ENCODE measurements at places on chromosomes 13 and 19.

GRCh38 chr19:9838324-9838723, 3.2 kb downstream of the PIN1 start:
- no peak for DNase-seq

- no peak for DNase-seq
Measured at GRCh38 chr13:47796816-47797215, 204.3 kb downstream of the SUCLA2 start.

- peak; percentile 86 for DNase-seq
Measured at GRCh38 chr19:3852614-3853254, 16.1 kb downstream of the ZFR2 start.

DNA sequence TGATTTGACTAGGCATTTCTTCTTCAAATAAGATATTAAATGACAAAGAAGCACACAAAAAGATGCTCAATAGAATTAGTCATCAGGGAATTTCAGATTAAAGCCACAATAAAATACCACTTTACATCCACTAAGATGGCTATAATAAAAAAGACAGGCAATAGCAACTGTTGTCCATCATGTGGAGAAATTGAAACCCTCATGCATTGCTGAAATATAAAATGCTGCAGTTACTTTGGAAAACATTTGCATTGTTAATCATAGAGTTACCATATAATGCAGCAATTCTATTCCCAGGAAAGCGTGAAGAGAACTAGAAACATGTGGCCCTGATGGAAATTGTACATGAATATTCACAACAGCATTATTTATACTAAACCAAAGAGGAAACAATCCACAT, 605.5 kb upstream of the SLITRK1 start:
- DNase-seq, result no peak

GRCh38 chr19:58033741-58034476, at the start of gene ZSCAN1:
TSS of gene ZSCAN1 (plus strand) at chr19:58034025. CDS start at chr19:58037837, 3,812 bp downstream.
- peak; percentile 28 for DNase-seq

GRCh38 chr13:103213152-103213551, 146.9 kb upstream of the SLC10A2 start:
- DNase-seq, result no peak

DNA sequence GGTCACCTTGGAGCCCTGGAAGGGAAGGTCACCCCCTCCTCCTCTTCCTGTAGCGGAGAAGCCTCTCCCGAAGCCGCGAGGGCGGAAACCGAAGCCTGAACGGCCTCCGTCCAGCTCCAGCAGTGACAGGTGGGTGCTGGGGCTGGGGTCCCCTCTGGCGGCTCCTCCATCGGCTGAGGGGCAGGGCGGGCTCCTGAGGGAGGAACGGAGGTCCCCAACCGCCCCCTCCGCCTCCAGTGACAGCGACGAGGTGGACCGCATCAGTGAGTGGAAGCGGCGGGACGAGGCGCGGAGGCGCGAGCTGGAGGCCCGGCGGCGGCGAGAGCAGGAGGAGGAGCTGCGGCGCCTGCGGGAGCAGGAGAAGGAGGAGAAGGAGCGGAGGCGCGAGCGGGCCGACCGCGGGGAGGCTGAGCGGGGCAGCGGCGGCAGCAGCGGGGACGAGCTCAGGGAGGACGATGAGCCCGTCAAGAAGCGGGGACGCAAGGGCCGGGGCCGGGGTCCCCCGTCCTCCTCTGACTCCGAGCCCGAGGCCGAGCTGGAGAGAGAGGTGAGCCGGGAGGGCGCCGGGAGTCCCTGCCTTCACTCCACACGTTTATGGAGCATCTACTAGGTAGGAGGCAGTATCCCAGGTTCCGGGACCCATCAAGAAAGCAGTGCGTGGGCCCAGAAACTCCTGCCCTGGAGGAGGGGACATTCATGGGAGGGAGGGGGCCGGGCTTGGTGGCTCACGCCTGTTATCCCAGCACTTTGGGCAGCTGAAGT, 22.0 kb downstream of the HDGFL2 start:
- no peak for DNase-seq

DNA sequence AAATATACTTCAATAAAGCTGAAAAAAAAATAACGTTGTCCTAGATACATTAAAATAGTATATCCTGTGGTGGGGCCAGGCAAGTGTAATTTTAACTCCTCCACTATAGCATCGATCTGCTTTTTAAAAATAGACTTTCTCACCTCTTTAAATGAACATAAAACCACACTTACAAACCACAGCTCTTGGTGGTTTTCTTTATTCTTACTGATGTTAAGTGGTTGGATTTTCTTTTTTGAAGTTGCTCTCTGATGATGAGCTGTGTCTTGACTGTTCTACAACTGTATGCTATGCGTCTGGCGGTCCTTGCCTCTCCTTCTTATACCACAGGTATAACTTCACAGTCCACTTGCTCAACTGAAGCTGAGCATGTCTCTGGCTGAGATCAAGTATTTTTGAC, 721.5 kb upstream of the KLHL1 start:
- DNase-seq, result no peak

GRCh38 chr13:109256866-109257760, 529.3 kb downstream of the IRS2 start:
- peak; percentile 100 for DNase-seq

DNA sequence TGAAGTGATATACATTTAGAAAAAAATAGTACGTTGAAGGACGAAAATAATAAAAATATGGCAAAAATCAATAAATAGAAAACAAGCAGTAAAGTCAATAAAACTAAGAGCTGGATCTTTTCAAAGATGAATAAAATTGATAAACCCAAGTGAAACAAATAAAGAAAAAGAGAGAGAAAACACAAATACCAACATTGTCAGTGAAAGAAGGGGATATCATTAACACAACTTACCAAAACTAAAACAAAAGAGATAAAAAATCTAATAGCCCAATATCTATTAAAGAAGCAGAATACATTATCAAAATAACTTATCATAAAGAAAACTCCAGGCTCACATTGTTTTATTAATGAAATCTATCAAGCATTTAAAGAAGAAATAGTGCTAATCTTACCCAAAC, 675.1 kb downstream of the UQCRFS1 start:
- DNase-seq, result no peak

DNA sequence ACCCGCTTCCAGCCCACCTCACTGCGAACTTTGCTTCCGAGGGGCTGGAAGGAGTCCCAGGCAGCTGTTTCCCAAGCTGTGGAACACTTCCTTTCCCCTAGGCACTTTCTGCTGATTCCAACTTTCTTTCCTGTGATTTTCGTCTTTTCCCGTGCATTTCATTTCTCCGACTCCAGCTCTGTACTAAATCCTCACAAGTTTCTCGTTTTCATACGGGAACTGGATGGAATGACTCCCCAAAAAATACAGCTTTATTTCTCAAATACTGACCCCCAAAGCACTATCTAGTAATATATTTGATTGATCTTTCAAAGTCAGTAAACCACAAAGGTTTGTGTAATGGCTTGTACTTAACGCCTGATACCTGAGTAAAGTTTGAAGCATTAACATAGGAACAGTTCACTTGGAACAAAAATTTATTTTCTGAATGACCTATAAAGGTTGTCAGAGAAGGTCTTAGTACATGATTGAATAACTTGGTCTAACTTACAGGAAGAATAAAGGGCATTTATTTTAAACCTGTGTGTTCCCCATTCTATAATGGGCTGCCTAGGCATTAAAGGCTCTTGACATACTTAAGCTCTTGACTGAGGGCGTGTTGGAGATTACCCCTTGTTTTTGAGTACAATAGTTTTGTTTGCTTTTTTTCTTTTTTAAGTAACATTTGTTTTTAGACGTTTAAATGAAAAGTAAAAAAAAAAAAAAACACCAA, 1.3 kb upstream of the PCDH9 start:
- DNase-seq, result no peak

DNA sequence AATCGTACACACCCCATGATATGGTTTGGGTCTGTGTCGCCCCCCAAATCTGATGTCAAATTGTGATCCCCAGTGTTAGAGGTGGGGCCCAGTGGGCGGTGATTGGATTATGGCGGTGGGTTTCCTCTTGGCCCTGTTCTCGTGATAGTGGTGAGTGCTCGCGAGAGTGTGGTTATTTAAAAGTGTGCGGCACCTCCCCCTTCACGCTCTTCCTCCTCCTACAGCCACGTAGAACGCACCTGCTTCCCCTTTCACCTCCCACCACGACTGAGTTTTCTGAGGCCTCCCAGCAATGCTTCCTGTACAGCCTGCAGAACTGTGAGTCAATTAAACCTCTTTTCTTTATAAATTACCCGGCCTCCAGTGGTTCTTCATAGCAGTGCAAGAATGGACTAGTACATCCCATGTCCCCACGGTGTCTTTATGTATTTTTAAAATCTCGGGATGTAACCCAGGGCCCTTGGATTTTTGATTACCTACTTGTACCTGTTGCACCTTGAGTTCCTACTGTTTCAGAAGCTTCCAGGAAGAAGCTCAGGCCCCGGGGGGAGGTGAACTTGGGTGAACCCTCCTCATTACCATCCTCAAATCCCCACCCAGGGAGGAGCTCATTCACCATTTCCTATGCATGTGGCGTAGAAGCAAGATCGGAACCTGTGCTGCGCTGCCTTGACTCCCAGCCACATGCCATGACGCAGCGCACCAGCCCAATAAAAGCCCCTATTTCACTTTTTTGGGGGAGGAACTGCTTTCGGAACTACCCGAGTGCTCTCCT, 52.4 kb downstream of the TEX29 start:
- no peak for DNase-seq

DNA sequence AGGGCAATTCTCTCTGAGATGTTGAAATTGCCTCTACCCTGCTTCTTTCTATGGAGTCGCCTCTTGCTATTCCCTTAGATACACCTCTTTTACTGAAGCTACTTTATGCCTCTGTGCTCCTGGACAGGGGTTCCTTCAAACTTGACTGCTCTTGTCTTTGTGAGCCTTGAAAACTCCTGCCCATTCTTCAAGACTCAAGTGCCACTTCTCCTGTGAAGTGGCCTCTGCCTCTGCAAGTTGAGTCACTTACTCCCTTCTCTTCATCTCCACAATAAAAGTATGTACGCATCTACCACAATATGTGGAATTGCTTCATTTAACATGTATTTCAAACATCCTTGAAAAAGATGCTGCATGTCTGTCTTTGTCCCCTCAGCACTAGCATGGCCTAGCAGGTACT, 66.0 kb upstream of the TPP2 start:
- DNase-seq, result no peak

DNA sequence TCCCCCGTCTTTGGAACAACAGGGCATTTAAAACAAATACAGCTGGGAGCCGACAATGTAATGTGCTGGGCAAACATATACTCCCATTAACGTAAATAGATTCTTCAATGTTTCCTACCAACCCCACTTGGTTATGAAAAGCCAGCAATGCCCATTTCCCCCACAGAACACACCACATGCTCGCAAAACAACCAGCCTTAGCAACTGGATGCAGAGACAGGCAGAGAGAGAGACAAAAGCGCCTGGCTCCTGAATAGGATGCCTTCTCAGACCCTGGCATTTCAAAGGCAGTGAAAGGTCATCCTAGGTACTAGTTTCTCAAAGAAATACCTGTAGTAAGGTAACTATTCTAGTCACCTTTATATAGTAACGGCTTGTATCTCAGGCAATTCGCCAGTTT, 462.9 kb downstream of the ITGBL1 start:
- DNase-seq, result no peak

GRCh38 chr13:52713894-52714293, 25.7 kb downstream of the CNMD start:
- no peak for DNase-seq

- DNase-seq, result peak; percentile 48
Measured at GRCh38 chr13:78709028-78709427, 50.1 kb upstream of the OBI1 start.

GRCh38 chr19:34838248-34838647, 65.2 kb upstream of the ZNF599 start:
- no peak for DNase-seq

- no peak for DNase-seq
Measured at GRCh38 chr19:3370728-3371591, 4.6 kb downstream of the NFIC start.

- DNase-seq, result no peak
Measured at GRCh38 chr19:47380559-47380958, 31.4 kb downstream of the DHX34 start.

- DNase-seq, result no peak
Measured at GRCh38 chr19:4682417-4683200, 12.5 kb upstream of the MYDGF start.

- peak; percentile 72 for DNase-seq
Measured at GRCh38 chr13:51584731-51585672, 740 bp downstream of the WDFY2 start.

GRCh38 chr13:111663953-111664421, 343.5 kb downstream of the TEX29 start:
- DNase-seq, result no peak

GRCh38 chr13:31807090-31807541, 67.8 kb downstream of the RXFP2 start:
- DNase-seq, result peak; percentile 42

GRCh38 chr19:850221-850978, 1.7 kb upstream of the ELANE start:
- no peak for DNase-seq

DNA sequence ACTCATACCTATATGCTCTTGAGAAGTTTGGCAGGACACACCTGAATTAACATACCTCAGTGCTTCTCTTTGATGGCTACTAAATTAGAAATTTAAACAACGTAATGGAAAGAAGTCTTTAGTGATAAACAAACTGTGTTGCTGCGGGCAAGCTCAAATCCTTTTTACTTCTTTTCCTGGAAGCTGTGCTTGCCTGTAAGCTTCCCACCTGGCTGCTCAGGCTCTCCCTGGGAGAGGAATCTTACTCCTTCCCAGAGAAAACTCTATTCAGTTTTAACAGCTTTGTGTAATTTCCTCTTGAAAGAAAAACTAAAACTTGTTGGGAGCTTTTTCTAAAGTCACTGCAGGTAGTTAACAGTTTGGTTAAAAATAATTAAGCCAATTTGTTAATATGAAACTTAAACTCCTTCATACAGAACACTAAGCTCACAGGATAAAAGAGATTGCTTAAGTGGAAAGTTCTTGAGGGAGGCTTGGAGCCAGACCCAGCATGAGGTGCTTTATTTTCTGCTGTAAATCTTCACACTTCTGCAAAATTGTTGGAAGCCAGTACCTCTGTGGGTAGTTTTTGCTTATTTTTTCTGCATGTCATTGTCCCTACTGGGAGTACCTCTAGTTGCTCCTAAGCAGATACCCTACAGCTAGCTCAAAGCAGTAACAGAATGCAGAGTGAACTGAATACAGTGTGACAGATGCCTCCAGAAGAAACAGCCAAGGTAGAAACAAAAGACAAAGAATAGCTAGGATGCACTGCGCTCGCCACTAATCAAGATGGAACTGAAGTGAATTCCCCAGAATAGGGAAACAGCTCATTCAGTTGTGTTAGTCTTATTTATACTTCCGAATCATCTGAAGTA, 1253.0 kb downstream of the PCDH17 start:
- no peak for DNase-seq

DNA sequence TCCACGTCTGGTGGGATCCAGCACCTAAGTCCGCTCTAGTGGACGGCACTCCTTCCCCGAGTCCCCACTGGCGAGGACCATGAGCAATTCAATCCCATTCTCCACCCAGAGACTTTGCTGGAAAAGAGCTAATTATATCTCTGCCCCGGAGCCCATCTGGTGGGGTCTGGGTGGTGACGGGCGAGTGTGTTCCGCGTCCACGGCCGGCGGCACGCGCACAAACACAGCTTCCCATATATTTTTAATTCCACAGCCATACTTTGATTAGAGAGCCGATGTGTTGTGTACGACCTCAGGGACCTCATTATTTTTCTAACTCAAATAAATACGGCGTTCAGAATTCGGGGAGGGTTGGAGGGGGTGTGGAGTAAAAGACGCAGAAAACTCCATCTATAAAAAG, 64.1 kb upstream of the ADGRE5 start:
- DNase-seq, result no peak

Data from foreskin keratinocyte (primary cell).